CD8-positive, alpha-beta memory T cell (primary cell): ENCODE measurements at places on chromosomes 4 and X. TPM values are rescaled to one million over a fixed set of nuclear protein-coding genes. Genes with fewer than 3 reads are reported as not detected.

DNA sequence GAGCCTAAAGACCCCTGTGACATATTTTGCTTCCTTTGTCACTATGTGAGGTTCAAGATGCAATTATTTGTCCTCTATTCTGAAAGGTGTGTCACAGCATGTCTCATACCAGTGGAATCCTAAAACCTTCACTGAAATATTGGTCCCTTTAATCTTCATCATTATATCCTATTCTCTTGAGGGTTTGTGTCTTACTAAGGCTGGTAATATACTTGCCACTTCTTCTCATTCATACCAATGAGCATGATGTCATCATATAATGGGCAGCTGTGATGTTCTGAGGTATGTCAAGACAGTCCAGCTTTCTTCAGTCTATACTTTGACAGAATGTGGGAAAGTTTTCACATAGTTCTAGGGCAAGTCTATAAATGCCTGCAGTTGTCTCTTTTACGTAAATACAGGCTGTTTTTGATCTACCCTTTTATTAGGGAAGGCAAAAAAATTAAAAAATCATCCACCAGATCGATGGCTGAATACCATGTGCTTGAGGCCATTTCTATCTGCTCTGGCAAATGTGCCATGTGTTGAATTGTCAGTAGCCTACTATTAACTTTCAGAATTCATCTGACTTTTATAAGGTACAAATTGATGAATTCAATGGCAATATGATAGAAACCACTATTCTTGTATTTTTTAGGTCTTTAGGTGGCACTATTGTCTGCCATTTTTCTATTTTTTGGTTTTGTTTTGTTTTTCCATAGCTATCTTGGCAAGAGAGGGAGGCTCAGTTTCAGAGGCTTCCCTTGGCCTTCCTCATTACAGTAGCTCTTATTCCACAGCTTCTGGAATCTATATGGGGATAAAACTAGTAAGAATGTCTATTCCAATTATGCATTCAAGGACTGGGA lies 209.0 kb downstream of the PPARGC1A start:
- H3K27ac ChIP-seq: no peak overlapping the region
- no peaks in the 10 kb centered on the region for H3K4me1 ChIP-seq

- H3K27ac ChIP-seq: no peak overlapping the region
- no peak overlapping the region for H3K4me3 ChIP-seq
- no peaks in the 10 kb centered on the region for H3K4me1 ChIP-seq
- H3K27me3 ChIP-seq: no peaks in the 10 kb centered on the region
- no peak for DNase-seq
- H3K36me3 ChIP-seq: no peaks in the 10 kb centered on the region
Observed at GRCh38 chr4:174147863-174148262, 135.6 kb downstream of the FBXO8 start.

DNA sequence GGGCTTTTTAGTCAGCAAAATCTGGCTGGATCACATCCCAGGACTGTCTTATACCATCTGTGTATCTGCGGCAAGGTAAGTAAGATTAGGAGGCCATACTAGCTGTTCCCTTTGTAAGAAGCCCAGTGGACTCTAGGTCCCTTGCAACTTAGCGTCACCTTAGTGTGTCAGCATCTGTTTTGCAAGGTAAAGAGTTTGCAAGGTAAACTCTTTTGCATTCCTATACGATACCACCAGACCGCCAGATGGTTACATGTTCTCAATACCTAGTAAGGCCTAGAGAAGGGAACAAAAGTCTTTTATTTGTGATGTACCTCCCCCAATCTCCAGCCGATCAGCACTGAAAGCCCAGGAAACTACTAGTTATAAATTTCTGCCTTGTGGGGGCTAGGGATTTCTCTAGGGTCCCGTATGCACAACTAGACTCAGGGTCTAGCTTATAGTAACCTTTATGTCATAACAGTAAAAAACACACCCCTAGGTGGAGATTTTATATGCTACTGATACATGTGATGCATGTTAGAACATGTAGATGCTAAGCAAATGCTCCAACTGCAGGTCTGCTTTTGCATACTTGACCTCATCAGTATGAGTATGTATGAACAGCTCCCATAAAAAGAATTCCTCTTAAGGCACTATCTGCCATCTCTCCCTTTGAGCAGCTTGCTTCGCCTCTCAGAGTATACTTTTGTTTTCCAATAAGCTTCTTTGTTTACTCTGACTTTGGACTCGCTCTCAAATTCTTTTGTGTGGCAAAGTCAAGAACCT lies 78.4 kb downstream of the KCNIP4 start:
- H3K36me3 ChIP-seq: no peaks in the 10 kb centered on the region
- no peak overlapping the region for H3K27ac ChIP-seq
- H3K4me1 ChIP-seq: no peaks in the 10 kb centered on the region
- no peaks in the 10 kb centered on the region for H3K27me3 ChIP-seq
- H3K4me3 ChIP-seq: no peak overlapping the region
- no peak for DNase-seq

GRCh38 chr4:165609653-165610052 lies 230.8 kb downstream of the CPE start:
- no peak for DNase-seq
- no peaks in the 10 kb centered on the region for H3K36me3 ChIP-seq
- no peak overlapping the region for H3K27ac ChIP-seq
- no peak overlapping the region for H3K4me3 ChIP-seq
- no peaks in the 10 kb centered on the region for H3K4me1 ChIP-seq
- no peaks in the 10 kb centered on the region for H3K27me3 ChIP-seq

DNA sequence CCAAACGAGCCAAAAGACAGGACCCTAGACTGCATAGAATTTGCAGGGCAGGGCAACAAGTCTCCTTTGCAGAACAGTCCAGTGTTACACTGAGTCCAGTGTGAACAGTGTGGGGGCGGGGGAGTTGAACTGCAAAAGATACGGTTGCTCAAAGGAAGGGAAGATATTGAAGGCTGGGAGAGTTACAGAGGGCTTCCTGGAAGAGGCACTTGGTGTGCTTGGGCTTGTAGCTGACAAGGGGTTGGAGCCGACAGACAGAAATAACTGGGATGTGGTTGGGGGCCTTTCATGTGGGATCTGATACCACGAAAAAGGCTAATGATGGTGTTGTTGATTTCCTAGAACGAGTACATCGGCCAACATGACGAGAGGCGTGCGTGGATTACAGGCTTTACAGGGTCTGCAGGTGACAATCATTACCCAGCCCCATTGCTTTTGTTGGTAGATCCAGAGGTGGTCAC lies 6.1 kb downstream of the XPNPEP2 start:
- peak overlapping the region; percentile 26 for H3K4me3 ChIP-seq
- DNase-seq: peak; percentile 10
- no peaks in the 10 kb centered on the region for H3K36me3 ChIP-seq
- H3K27me3 ChIP-seq: no peaks in the 10 kb centered on the region
- H3K27ac ChIP-seq: no peak overlapping the region

GRCh38 chr4:103934178-103934789 lies 214.5 kb upstream of the TACR3 start:
- no peak overlapping the region for H3K27ac ChIP-seq
- no peaks in the 10 kb centered on the region for H3K36me3 ChIP-seq
- no peak for DNase-seq
- no peaks in the 10 kb centered on the region for H3K27me3 ChIP-seq

- no peak for DNase-seq
- no peaks in the 10 kb centered on the region for H3K36me3 ChIP-seq
- H3K27ac ChIP-seq: no peak overlapping the region
- H3K27me3 ChIP-seq: no peaks in the 10 kb centered on the region
Observed at GRCh38 chr4:112910109-112910736, 139.2 kb upstream of the ANK2 start.

- H3K27me3 ChIP-seq: no peaks in the 10 kb centered on the region
- no peak overlapping the region for H3K4me3 ChIP-seq
- H3K36me3 ChIP-seq: no peaks in the 10 kb centered on the region
- DNase-seq: no peak
- H3K4me1 ChIP-seq: no peaks in the 10 kb centered on the region
Observed at GRCh38 chr4:40515398-40516293, 114.0 kb downstream of the RBM47 start.

GRCh38 chr4:48226199-48226598 lies 43.4 kb downstream of the TEC start:
- no peaks in the 10 kb centered on the region for H3K27me3 ChIP-seq
- no peaks in the 10 kb centered on the region for H3K4me1 ChIP-seq
- no peak overlapping the region for H3K4me3 ChIP-seq
- no peak for DNase-seq

DNA sequence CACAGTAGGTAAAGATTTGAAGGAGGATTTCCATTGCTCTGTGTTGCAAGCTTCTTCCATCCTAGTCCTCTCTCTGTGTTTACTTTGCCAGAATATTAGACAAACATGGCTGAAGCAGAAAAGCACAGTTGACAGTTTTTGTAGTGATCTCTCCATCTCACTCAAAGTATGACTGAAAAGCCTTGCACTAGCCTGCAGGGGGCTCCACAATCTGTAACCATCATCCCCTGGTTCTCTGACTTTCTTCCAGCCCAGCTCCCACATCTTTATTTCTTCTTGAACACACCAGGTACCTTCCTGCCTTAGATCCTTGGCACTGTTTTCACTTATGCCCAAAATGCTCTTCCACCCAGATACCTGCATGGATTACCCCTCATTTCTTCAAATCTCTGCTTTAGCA lies 34.1 kb upstream of the HHIP start:
- no peak overlapping the region for H3K4me3 ChIP-seq
- H3K4me1 ChIP-seq: no peaks in the 10 kb centered on the region
- no peaks in the 10 kb centered on the region for H3K27me3 ChIP-seq
- no peaks in the 10 kb centered on the region for H3K36me3 ChIP-seq
- no peak for DNase-seq

DNA sequence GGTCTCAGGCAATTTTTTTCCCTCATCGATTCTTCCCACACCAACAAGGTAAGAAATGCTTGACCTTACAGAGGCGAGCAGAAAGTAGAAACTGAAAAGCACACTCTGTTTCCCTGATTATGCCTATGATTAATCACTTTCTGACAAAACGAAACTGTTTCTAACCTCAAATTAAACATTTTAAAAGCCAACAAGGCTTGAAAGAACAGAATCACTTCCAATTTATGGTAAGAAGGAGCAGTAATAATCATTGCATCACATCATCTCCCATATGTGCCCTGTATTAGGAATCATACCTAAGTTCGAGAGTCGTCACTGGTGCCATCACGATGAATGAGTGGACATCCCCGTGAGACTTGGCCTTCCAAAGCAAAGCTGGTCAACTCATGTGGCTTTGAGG lies 12.5 kb upstream of the CXCL13 start:
- no peaks in the 10 kb centered on the region for H3K36me3 ChIP-seq
- no peak overlapping the region for H3K27ac ChIP-seq
- DNase-seq: no peak
- H3K4me1 ChIP-seq: peaks cover 9% of the 10 kb centered on the region
- peak overlapping the region; percentile 24 for H3K4me3 ChIP-seq

- H3K27ac ChIP-seq: no peak overlapping the region
- no peaks in the 10 kb centered on the region for H3K27me3 ChIP-seq
- peaks cover 26% of the 10 kb centered on the region for H3K36me3 ChIP-seq
- DNase-seq: no peak
- peak overlapping the region; percentile 24 for H3K4me3 ChIP-seq
- H3K4me1 ChIP-seq: peaks cover 35% of the 10 kb centered on the region
Observed at GRCh38 chr4:108080747-108081146, 88.0 kb downstream of the LEF1 start.

- no peak for DNase-seq
- H3K27ac ChIP-seq: no peak overlapping the region
- no peaks in the 10 kb centered on the region for H3K36me3 ChIP-seq
- H3K27me3 ChIP-seq: no peaks in the 10 kb centered on the region
Observed at GRCh38 chr4:168863719-168864647, 146.1 kb downstream of the CBR4 start.

DNA sequence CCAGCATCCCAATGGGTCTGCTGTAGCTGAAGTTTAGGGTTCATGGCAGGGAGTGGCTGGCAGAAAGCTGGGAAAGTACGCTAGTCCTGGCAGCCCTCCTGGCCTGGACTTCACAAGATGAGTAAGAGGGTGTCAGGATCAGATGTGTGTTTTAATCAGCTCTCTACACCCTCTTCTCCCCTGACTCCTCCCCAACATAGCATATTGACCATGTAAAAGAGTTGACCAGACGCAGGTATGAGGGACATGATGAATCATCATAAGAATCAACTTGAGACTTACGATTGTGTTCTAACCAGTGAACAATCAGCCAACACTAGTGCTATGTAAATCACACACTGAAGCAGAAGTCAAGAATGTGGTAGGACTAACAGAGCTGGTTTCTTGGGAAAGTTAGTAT lies 5.3 kb downstream of the SOWAHB start:
- no peak overlapping the region for H3K27ac ChIP-seq
- H3K4me3 ChIP-seq: no peak overlapping the region
- H3K4me1 ChIP-seq: no peaks in the 10 kb centered on the region

GRCh38 chr4:8703401-8703696 lies 110.8 kb downstream of the CPZ start:
- H3K27ac ChIP-seq: no peak overlapping the region
- no peak overlapping the region for H3K4me3 ChIP-seq
- H3K4me1 ChIP-seq: no peaks in the 10 kb centered on the region
- no peak for DNase-seq

DNA sequence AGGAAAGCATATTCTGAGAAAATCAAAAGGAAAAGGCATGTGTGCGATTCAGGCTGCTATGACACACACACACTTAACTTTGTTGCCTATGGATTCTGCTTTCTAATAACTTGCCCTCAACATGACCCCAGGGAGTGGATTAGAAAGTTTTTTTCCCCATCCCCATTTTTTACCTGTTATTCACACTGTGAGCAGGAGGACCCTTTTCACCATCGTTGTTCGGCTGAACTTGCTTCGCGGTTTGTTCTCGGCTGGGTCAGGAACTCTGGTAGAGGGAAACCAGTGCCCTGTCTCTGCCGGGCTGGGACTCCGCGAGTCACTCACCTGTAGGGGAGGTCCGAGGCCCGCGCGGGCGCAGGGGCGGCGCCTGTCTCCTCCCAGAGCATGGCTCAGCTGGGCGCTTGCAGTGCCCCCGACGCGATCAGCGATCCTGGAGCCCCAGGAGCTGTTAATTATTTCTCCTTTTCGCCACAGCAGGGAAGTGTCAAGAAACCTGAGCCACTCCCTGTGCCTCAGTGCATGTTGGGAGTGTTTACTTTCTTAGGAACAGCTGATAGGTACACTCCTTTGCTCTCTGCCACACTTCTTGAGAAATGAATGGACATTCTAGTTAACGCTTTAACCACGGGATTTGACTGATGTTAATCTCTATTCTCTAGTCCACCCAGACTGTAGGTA lies at the start of gene RASSF6:
RASSF6 (minus strand) TSS at position 322 of the 678 bp plus-strand sequence. CDS start 8,641 bp downstream, outside the sequence.
- H3K4me3 ChIP-seq: no peak within 1 kb of the TSS
- no peak for DNase-seq
- no peaks in the 10 kb centered on the region for H3K36me3 ChIP-seq
- no peaks in the 10 kb centered on the region for H3K27me3 ChIP-seq
- H3K4me1 ChIP-seq: no peaks in the 10 kb centered on the region

DNA sequence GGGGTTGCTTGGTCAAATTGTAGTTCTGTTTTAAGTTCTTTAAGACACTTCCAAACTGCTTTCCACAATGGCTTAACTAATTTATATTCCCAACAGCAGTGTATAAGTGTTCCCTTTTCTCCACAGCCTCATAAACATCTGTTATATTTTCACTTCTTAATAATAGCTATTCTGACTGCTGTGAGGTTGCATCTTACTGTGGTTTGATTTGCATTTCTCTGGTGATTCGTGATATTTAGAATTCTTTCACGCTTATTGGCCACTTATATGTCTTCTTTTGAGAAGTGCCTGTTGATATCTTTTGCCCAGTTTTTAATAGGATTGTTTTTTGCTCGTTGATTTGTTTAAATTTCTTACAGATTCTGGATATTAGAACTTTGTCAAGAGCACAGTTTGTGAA lies 278.6 kb upstream of the ITM2A start:
- H3K36me3 ChIP-seq: no peaks in the 10 kb centered on the region
- no peak for DNase-seq
- no peak overlapping the region for H3K4me3 ChIP-seq
- H3K4me1 ChIP-seq: no peaks in the 10 kb centered on the region
- H3K27ac ChIP-seq: no peak overlapping the region

Gene ITIH6
- not detected for total RNA-seq

Gene CXCL6
- not detected for total RNA-seq
